Type B pancreatic cell (in vitro differentiated cells): ENCODE measurements at places on chromosomes 12 and 14. TPM values are rescaled to one million over a fixed set of nuclear protein-coding genes. Genes with fewer than 3 reads are reported as not detected.

The FAM90A1 gene
- total RNA-seq, result 0.36 TPM in 1 of 2 replicates, not detected in the other

The KCNC2 gene
- 1.3 and 2.5 TPM in 2 replicates for total RNA-seq

The PZP gene
- total RNA-seq, result 0.07 and 0.12 TPM in 2 replicates

The LRP6 gene
- total RNA-seq, result 57.7 and 64.0 TPM in 2 replicates

The RNASE2 gene
- not detected in 2 replicates for total RNA-seq

The HOXC12 gene
- total RNA-seq, result not detected in 2 replicates

The ITGA5 gene
- total RNA-seq, result 2.5 and 25.9 TPM in 2 replicates

The LRTM2 gene
- total RNA-seq, result 0.12 and 0.95 TPM in 2 replicates

- no peak for DNase-seq
These were observed 124.1 kb upstream of the SFSWAP start for GRCh38 chr12:131586761-131587160.

DNA sequence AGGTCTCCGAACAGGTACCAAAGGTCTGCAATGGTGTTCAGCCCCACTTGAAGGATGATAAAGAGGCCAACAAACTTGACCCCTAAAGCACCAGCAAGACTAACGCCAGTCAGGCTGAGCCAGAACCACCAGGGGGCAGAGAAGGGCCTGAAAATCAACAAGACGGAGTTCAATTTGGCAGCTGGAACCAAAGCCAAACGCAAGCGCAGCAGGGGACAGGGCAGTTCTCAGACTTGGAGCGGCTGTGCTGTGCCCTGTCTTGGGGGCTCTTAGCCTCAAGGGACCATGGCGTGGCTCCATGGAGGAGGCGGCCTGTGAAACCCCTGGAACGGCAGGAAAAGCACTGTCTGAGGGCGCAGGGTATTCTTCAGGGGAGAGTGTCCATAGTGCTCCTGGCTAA, 19.6 kb downstream of the POMT2 start:
- DNase-seq, result no peak

DNA sequence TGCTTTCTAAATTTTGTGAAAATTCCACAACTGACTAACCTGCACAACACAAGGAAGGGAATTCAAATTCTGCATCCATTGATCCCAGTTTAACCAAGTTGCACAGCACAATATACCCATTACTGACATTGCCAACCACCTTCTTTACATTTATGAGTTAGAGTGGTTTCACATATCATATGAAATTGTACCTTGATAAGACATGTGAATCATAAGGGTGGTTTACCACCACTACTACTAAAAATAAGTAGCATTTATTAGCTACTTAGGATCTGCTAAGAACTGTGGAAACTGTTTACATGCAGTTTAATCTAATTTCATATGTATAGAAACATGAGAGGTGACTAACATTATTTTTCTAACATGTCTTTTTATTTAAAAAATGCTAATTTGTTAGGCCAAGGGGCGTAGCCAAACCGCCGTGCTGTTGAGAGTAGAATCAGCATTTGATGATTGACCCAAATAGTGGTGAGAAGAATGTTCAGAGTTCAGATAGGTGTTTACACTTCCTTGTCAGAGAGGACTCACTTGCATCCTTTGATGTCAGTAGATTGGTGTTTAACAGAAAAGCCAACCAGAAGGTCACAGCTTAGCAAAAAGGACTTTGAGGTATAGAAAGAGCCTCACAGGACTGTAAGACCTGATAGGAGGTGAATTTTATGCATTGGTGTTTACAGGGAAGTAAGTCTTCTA, 56.2 kb downstream of the LRFN5 start:
- no peak for DNase-seq

DNA sequence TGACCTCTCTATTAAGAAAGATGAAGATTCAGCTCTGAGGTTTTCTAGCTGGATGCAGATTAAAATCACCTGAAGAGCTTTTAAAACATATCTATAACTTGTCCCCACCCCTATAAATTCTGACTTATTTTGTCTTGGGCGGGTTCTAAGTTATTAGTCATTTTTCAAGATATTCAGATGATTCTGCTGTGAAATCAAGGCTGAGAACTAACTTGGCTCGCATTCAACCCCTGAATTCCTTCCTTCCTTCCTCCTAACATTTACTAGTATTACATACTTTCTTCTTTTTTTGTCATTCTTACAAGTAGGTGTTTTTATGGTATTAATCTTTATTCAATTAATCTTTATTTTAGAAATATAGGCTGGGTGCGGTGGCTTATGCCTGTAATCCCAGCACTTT, 55.4 kb downstream of the SSPN start:
- no peak for DNase-seq

DNA sequence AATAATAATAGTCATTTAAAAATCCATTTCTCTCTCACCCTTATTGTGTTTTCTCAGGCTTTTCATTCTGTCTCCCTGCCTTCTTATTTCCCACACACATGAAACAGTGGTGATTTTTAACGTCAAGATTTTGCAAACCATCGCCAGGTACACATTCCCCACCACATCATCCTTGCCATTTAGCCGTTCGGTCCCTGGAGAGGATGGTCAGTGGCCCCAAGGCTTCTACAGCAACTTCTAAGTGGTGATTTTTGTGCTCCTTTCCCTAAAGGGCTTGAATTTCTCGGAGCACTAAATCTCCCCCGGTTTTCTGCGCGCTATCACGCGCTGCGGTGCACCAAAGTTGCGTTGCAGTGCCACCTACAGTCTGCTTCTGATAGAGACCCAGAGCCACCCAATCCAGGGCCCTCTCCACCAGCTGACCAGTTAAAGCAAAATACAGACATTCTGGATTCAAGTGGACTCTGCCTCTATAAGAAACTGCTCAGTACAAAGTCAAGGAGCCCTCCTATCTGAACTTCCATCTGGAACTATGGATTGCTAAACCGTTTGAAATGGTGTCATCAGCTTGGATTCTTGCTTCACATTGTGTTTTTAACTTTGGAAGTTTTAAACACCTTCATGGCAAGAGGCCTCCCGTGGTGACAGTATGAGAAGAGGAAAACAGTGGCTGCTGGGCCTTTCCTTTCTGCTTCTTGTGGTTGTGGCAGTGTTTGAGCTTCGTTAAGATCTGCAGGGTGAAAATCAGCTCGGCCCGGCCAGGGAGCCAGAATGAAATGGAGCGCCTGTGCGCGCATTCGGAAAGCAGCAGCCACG, 234.0 kb downstream of the SPTSSA start:
- DNase-seq, result peak; percentile 73

DNA sequence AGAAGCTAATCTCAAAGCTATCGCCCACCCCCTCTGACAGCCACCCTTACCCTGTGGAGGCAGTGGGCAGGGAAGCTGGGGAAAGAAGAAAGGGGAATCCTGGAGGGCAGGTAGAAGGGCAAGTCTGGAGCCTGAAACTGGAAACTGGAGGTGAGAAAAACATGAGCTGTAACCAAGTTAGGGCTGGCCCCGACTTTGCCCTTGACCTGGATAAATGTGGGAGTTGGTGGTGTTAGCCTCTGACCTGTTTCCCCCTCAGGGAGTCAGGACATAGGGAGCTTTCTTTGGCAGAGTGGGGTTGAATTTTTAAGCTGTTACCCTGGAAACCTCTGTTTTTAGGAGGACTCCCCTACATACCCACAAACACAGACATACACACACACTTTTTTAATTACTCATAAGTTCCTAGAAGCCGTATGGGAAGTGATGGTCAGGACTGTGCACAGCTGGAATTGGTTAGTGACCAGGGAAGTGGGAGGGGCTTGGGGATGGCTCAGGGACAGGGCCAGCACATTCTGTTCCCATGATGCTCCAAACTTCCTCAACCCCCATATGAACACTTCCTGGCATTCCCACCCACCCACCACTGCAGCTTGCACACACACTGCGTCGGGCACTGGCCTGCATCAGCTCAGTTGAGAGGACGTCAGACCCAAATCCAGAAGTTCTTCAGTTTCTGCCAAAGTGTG, 5.0 kb upstream of the MMP19 start:
- DNase-seq, result no peak

DNA sequence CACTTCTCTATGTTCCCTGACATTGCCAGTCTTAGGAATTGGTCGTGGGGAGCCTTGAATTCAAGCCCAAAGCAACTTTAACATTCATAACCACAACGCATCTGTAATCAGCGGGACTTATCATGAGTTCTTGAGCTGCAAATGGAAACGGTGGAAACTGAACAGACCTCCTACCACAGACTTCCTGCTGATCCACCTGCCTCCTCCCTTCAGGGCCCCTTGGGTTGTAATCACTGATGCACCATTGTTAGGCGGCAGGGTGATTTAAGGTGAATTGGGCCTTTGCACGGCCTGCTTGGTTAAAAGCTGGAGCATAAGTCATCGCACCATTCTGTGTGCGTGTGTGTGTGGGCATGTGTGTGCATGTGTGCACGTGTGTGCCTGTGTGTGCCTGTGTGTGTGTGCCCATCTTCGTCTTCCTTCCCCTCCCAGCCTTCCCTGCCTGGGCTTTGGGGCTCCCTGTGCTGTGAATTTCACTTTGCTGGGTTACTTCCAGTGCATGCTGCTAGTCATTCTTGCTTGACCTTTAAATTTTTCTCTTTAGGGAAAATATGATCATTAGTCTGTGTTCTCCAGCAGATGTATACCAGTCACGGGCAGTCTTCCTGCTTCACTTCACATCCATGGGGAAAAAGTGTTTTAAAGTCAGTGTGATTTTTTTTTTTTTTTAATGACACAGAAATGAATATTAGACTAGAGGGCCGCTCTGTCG, 29.1 kb downstream of the CHST11 start:
- no peak for DNase-seq

DNA sequence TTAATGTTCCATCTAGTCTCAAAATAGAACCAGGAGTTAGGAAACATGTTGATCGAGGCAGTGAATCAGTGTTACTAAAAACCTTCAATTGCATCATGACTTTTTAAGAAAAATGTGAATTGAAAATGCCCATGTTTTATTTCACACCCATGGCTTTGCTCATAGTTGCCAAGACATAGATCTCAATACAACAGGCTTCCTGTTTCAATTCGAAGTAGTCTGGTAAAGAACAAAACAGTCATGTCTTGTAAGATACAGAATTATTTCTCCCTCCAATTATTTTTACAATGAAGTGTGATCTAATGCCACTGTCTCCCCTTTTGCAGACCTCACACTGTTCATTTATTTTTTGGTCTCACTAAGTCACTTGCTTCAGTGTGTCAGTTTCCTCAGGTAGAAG, 44.6 kb upstream of the FAR2 start:
- DNase-seq, result no peak

DNA sequence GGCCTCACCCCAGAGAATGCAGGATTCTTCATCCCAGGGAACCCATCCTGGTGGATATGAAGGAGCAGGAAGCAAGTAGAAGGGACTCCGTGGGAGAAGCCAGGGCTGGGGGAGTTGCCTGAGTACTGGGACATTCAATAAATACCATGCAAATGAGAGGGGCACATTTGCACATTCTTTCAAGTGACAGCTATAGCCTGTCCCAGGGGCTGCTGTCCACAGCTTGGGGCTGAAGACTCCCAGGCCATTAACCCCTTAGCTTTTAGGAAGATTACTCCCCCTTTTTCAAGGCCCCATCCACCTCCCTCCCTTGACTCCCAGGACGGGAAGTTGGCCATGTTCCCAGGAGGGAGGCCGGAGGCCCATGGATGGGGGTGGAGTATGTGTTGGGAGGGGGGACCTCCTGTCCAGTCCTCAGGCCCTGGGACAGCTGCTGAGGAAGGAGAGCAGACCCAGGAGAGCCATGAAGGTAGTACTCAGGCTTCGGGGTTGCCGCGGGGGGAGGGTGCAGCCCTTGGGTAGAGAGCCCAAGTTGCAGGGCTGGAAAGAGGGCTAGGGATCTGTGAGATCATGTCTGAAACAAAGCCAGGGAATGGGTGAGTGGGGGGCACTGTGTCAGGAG, 974 bp upstream of the TNS2 start:
- DNase-seq, result no peak

DNA sequence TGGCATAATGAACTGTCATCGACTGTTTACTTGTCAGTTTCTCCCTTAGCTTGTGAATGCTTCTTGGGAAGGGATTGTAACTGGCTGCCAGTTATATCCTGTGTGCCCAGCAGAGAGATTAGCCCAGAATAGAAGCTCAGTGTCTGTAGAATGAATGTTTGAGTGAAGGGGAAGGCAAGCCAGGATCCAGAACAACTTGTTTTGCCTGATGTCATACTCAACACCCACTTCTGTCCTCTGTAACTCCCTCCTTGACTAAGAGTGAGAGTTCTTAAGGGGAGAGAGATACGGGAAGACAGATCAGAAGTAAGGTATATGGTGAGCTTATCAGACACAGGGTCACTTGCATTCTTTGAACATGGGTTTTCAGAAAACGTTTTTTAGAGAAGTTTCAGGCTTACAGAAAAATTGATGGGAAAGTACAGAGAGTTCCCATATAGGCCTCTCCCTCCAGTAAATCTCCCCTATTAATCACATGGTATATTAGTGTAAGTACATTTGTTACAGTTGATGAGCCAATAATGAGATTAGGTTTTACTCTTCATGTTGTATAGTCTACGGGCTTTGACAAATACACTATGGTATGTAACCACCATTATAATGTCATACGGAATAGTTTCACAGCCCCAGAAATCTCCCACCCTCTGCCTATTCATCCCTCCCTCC, 5.6 kb upstream of the SPPL3 start:
- DNase-seq, result no peak
